ENCODE measurements at places on chromosomes 6 and 20. TPM values are rescaled to one million over a fixed set of nuclear protein-coding genes. Genes with fewer than 3 reads are reported as not detected.

DNA sequence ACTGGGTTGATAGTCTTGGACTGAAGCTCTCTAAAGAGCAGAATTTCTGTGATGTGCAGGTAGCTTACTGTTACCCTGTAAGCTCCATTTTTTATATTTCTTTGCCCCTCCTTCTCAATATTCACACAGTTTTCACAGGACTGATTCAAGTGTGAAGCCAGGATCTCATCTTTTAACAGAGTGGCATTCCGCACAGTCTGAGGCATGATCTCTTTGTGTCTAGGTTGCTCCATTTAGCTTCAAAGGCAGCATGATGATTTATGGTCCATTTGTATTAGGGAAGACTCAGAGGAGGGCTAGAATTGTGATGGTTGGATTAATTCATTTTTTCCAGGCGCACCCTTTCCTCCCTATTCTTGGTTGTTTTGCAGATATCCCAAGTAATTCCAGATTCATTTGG lies 43.5 kb downstream of the CARMIL1 start:
- H3K4me3 ChIP-seq = no peak overlapping the region
- no peak overlapping the region for H3K27ac ChIP-seq
- H3K4me1 ChIP-seq = no peaks in the 10 kb centered on the region
- DNase-seq = no peak
- H3K36me3 ChIP-seq = no peaks in the 10 kb centered on the region

DNA sequence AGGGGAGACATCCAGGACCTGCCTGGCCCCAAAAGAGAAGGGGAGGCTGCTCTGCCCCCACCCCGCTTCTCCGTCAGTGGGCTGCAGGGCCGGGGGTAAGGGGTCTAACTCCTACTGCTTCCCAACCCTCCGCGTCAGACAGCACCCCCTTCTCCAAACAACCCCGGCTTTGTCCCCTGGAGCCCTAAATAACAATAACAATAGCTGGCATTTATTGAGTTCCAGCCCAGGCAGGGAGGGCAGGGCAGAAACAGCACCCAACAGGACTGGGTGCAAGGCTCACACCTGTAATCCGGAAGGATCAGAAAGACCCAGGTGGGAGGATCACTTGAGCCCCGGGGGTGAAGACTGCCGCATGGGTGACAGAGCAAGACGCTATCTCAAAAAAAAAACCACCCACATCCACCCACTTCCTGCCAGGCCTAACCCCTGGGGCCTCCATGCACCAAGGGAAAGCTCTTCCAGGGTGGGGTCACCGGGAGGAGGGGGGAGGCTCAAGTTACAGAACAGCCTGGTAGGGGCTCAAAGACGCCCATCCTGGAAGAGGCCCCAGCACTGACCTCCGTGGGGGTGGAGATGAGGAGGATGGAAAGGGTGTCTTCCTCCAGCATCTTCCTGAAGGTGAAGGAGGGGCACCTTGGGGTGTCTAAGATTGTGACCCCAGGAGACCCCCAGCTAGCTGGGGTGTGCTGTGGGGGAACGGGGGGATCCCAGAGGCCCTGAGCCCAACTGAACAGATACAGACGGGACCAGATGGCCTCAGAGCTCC lies 1.3 kb upstream of the FNDC11 start:
- no peak overlapping the region for H3K4me3 ChIP-seq
- no peak overlapping the region for H3K27ac ChIP-seq
- no peaks in the 10 kb centered on the region for H3K27me3 ChIP-seq
- no peaks in the 10 kb centered on the region for H3K36me3 ChIP-seq
- no peaks in the 10 kb centered on the region for H3K4me1 ChIP-seq
- no peak for DNase-seq

The OR2J3 gene
- total RNA-seq = not detected

GRCh38 chr20:59125836-59126235 lies 37.8 kb upstream of the ZNF831 start:
- no peak overlapping the region for H3K27ac ChIP-seq
- no peaks in the 10 kb centered on the region for H3K4me1 ChIP-seq
- H3K36me3 ChIP-seq = no peaks in the 10 kb centered on the region
- no peak for DNase-seq
- no peak overlapping the region for H3K4me3 ChIP-seq

DNA sequence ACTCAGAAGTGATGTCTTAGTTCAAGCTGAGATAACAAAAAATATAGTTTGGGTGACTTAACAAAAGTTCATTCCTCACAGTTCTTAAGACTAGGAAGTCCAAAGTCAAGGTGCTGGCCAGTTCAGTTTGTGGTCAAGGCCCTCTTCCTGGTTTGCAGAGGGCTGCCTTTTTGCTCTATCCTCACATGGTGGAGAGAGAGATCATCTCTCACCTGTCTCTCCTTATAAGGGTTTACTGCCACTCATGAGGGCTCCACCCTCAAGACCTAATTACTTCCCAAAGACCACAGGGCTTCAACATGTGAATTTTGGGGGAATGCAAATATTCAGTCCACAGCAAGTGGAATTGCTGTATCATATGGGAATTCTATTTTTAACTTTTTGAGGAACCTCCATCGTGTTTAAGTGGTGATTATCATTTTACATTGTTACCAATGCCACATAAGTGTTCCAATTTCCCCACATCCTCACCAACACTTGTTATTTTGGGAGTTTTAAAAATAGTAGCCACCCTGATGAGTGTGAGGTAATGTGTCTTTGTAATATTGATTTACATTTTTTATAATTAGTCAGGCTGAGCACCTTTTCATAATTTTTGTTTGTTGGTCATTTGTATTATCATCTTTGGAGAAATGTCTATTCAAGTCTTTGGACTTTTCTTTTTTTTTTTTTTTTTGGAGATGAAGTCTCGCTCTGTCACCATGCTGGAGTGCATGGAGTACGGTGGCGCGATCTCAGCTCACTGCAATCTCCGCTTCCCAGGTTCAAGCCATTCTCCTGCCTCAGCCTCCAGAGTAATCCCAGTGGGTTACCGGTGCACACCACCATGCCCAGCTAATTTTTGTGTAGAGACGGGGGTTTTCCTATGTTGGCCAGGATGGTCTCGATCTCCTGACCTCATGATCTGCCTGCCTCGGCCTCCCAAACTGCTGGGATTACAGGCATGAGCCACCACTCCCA lies 112.2 kb downstream of the SESN1 start:
- no peak for DNase-seq
- no peaks in the 10 kb centered on the region for H3K27me3 ChIP-seq
- H3K4me3 ChIP-seq = no peak overlapping the region
- H3K36me3 ChIP-seq = no peaks in the 10 kb centered on the region

The SLC17A2 gene
- total RNA-seq = not detected

The PDE7B gene
- total RNA-seq = 21.1 TPM

DNA sequence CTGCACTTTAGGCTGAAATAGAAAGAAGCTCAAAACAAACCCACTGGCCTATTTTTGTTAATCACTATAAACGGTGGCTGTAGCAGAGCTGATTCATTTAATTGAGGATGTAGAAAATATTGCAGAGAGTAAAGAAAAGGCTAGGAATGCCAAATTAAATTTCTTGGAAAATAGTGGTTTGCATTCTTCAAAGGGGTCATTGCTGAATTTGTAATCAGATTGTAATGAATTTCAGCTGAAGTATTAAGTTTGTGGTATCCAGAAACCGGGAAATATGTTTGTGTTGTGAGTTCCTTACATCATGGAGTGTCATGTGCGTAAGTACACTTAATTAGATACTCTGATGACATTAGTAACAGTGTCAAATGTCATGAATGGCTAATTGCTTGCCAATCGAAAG lies 203.0 kb downstream of the SAMD5 start:
- no peak for DNase-seq
- no peaks in the 10 kb centered on the region for H3K36me3 ChIP-seq
- no peak overlapping the region for H3K27ac ChIP-seq
- no peaks in the 10 kb centered on the region for H3K4me1 ChIP-seq
- no peak overlapping the region for H3K4me3 ChIP-seq
- no peaks in the 10 kb centered on the region for H3K27me3 ChIP-seq

The SMLR1 gene
- total RNA-seq = not detected

The NMBR gene
- 0.41 TPM for total RNA-seq

The PBOV1 gene
- total RNA-seq = not detected

DNA sequence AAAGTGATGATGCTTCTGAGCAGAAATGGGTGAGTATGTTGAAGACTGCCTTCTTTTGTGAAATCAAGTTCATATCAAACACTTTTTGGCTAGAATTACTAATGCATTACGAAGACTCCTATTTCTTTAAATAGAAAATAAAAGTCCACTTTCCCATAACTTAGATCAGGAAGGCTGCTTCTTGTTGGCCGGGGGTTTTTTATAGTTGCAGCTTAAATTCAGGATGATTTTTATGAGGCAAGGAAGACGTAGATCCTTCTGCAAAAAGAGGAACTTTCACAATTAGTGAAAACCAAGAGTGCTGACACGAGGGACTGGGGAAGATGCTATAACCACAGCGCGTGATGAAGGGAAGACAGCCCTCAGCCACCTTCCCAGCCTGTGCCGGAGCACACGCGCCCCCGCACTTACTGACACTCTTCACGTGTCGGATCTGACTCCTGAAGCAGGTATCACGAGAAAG lies 206.1 kb upstream of the PRDM1 start:
- H3K4me1 ChIP-seq = no peaks in the 10 kb centered on the region
- no peak overlapping the region for H3K27ac ChIP-seq
- H3K4me3 ChIP-seq = peak overlapping the region; percentile 23
- no peaks in the 10 kb centered on the region for H3K36me3 ChIP-seq

DNA sequence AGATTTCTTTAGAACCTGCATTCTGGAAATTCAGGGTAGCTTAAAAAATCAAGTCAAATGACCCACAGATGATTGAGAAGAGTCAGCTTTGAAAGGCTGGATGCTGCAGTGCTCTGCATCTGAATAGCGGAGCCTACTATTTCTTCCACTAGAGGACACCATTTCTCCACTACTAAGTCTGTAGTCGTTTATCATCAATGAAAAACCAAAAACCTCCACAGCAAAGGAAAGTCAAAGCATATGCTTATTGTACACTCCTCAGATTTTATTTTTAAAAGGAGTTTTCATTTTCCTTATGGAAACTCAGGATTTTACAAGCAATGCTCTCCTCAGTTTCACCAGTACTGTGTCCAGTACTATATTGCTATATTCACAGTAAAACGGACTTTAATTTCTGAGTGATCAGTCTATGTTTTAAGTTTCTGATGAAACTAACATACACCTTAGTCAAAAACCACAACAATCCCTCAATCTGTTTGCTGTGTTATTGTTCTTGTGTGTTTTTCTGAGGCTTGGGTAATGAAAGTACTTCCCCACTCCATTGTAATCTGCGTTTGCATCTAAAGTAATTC lies 50.5 kb upstream of the ENPP5 start:
- no peaks in the 10 kb centered on the region for H3K4me1 ChIP-seq
- no peak overlapping the region for H3K4me3 ChIP-seq
- no peaks in the 10 kb centered on the region for H3K36me3 ChIP-seq
- DNase-seq = no peak
- no peaks in the 10 kb centered on the region for H3K27me3 ChIP-seq

GRCh38 chr6:112366695-112367553 lies 19.8 kb downstream of the RFPL4B start:
- H3K36me3 ChIP-seq = no peaks in the 10 kb centered on the region
- no peaks in the 10 kb centered on the region for H3K27me3 ChIP-seq
- H3K27ac ChIP-seq = no peak overlapping the region
- H3K4me3 ChIP-seq = no peak overlapping the region

DNA sequence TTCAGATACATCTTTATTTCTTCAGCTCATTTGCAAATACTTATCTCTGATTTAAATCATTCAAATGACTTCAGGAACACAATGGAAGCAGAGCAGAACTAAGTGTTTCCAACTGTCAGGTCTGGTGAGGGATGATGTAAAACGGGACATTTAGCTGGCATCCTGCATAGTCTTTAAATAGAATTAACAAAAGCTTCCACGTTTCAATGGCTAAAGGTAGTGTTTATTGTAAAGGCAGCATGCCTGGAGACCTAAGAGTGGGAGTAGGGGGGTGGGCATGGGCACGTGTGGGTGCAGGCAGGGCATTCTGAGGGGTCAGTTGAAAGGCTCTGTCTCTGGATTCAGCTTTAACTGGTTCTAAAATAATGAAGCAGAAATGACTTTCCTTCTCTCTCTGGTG lies 174.9 kb downstream of the PLCB1 start:
- no peak overlapping the region for H3K4me3 ChIP-seq
- no peak overlapping the region for H3K27ac ChIP-seq
- DNase-seq = no peak
- H3K36me3 ChIP-seq = no peaks in the 10 kb centered on the region
- no peaks in the 10 kb centered on the region for H3K4me1 ChIP-seq
